WTC11 (cell line): ENCODE measurements at places on chromosomes 3 and 15.
A peak's percentile ranks its signal among the peaks of the same experiment; 100 is the strongest.

DNA sequence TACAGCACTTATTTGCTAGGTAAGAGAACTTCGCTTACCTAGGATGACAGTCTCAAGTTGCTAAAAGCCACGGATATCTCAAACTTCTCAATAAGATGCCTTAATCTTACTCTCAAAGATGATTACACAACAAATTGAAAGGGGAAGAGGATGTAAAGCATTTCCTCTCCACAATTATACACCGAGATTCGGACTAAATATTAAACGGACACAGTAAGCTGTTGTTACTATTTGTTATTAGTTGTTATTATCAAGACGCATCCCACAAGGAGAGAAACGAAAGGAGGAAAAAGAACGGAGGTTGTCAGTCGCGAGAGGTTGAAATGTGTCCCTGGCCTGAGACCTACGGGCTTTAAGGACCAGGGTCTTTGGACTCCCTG lies 660 bp downstream of the ZNF106 start:
- no peak for DNase-seq

GRCh38 chr3:130679218-130679617 lies 67.4 kb downstream of the PIK3R4 start:
- DNase-seq, result no peak

DNA sequence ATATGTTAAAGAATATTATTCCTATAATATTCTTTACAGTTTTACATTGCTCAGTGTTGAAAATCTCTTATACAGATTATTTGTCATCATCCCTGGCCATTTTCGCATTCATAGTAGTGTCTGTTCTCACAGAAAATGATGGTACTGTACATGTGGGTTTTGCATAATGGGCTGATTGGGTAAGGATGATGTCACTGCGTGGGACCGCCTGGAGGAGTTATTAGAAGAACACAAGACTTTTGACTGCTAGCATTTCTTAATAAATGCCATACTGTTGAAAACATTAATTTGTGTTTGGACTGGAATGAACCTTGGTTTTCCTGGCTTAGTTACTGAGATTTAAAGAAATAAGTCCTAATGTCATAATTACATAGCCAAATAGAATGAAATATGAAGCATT lies 20.3 kb downstream of the LRCH3 start:
- no peak for DNase-seq

DNA sequence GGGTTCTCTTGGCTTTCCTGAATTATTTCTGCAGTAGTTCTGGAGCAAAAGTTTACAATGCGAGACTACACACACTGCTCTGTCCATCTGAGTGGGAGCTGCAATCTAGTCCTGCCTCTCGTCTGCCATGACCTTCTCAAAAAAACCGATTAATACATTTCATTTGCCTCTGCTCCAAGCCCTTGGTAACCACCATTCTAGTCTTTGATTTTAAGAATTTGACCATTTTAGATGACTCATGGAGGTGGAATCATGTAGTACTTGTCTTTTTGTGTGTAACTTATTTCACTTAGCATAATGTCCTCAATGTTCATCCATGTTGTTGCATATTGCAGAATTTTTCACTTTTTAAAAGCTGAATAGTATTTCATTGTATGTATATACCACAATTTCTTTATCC lies 356.9 kb downstream of the SV2B start:
- no peak for DNase-seq

DNA sequence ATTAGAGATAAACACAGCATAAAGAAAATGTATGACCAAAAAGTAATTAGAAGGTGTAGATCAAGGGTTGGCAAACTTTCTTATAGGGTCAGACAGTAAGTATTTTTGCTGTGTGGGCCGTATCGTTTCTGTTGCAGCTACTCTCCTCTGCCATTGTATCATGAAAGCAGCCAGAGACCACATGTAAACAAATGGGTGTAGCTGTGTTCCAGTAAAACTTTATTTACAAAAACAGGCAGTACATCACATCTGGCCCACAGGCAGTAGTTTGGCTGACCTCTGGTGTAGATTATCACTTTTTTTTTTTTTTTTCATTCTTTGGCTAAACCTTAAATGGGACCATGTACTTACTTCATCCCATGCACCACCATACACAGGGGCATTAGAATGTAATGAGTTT lies 190.8 kb downstream of the MBNL1 start:
- no peak for DNase-seq

DNA sequence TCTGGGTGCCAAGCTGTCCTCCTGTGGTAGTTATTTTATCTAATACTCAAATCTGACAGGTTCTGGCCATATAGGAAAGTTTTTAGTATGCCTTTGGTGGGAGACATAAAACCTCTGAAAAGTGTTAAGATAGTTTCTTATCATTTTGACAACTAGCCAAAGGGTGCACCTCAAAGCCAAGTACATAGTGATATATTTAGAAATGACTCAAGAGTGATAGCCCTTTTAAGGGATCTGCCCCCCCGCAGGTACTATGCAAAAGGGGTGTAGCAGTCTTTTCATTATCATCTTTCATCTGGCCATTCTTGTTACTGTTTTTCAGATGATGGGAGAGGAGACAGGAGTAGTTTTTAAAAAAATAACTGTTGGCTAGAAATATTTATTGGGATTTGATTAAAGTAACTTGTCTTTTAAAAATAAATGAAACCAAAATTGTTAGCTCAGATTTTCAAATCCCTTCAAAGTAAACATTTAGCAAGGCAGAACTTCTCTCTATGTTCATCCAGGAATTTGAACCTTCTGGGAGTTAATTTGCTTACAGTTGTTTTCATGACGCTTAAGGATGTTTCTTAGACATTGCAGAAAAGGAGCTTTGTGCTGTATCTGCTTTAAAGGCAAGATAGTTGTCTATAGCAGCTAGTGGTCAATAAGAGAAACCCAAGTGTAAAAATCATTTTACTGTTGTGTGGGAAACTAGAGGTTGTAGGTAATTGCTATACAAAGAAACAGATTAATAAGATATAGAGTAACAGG lies 5.1 kb downstream of the PHLDB2 start:
- DNase-seq, result no peak

DNA sequence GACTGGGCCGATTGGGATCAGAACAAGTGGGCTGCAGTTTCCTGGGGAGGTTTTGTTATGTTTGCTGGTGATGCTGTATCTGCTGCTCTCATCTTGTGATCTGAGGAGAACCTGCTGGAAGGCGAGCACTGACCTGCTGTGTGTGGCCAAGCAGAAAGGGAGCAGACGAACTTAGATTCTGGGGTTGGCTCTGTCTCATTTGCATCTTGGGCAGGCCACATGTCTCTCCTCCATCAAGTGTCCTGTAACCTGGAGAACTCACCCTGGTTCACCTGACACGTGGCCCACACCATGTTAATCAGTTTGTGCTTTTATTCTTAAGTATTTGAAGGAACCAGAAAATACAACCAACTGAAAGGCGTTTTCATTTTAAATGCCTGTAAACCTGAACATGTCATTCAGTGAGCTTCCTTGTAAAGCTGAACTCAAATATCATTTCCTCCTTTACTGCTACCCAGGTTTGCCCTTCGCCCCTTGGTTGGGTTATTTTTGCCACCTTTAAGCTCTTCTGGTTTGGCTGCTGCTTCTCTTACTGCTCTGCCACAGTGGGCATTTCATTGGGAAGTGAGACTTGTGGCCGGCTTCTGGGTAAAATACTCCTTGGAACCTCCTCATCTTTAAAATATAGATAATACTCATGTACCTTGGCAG lies 33.5 kb upstream of the TRAK1 start:
- no peak for DNase-seq

GRCh38 chr3:141914311-141914710 lies 37.9 kb downstream of the ATP1B3 start:
- no peak for DNase-seq

GRCh38 chr15:77654975-77655374 lies 22.3 kb upstream of the LINGO1 start:
- peak; percentile 76 for DNase-seq

DNA sequence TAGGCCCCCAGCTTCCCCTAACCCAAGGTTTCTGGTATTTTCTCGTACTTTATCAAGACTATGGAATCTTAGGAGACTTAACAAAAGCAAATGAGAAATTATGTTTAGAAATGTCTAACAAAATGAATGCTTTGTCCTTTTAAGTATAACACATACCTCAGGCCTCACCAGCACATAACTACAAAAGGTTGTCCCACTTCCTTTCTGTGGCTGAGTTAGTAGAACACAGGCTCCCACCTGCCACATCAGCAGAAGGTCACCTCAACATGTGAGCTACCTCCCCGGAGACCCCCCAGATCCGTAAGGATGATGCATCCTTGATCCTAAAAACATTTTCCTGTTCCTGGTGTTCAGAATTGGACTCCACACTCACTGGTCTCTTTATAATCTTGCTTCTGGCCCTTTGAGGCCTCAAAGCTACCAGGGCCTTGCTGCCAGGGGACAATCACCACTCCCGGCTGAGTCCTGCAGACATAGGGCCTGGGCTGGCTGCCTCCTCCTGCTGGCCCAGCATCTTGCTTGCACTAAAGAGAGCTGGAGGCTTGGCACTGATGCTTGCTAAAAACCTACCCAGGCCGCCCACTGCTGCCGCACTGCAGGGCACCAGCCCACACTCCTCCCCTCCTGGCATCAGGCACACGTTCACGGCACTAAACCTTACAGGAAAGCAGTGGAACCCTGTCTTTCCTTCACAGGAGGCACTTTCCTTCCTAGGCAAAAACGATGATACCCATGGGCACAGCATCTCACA lies 2.9 kb downstream of the CCRL2 start:
- DNase-seq, result no peak

DNA sequence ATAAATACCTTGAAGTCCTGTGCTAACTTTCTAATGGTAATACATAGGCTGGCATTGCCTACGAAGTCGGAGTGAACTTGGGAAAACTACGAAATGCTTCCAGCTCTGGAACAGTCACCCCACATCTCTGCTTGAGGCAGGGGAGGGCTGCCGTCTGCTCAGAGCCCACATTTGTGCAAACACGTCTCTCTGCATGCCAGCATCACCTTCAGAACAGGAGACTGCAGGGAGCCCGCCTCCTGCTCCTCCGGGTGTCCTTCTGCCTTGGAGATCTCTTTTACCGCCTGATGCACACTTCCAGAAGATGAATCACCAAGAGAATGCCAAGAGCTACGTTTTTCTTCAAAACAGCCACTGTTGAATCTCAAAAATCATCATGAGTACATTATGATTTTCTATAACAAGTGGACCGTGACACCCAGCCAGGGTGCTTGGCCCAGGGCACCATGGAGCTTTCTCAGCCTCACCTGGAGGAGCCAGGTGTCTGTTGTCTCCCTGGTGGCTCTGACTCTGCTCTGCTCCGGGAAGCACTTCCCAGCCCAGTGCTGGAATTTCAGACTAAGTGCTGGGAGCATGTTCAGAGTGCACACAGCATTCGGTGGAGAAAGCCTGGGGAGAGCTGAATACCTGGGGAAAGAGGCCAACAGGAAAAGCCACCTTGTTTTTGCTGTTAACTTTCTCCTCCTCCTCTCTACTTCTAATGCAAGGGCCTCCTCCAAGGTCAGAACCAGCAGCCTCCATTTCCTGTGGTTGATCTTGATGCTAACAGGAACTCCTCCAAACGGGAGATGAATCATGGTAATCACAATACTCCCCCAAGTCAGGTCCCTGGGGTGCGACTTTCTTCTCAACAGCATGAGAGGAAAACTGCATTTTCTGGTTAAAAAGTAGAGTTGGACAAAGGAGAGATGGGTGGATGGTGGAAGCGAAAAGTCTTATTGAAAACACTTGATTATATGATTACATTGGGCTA lies 467.7 kb downstream of the GABRG3 start:
- DNase-seq, result no peak

- no peak for DNase-seq
Observed at GRCh38 chr3:16849795-16850194, 35.0 kb upstream of the PLCL2 start.

DNA sequence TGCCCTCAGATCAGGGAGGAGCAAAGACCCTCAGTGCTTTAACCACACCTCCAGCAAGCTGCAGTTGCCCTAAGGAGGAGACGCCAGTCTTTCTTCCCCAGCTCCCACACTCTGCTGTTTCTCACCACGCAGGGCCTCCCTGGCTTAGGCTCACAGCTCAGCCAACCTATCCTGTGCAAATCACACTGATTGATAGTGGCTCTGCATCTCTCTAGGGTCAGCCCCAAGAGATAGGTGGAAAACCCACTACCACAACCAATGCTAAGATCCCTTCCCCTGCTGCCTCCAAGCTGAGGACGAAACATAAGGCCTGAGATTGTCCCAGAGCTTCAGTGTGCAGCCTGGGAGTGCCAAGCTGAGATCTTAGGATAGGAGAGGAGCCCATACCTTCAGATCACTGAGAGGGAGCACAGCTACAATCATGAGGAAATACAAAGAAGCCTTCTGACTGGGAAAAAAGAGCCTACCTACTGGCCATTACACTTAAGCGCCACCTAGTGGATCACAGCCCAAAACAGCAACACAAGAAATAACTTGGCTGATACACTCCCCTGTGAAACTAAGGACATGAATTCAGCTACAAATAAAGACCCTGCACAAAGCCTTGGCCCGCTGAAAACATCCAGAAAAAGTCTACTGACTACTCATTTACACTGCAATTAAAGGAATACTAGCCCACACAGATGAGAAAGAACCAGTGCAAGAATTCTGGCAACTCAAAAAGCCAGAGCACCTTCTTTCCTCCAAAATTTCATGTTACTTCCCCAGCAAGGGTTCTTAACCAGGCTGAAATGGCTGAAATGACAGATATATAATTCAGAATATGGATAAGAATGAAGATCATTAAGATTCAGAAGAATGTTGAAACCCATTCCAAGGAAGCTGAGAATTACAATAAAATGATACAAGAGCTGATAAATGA lies 271.5 kb upstream of the DCBLD2 start:
- peak; percentile 71 for DNase-seq

- no peak for DNase-seq
Observed at GRCh38 chr3:194857469-194858113, 171.9 kb downstream of the FAM43A start.

GRCh38 chr3:56885879-56886278 lies 84.1 kb upstream of the ARHGEF3 start:
- no peak for DNase-seq

- peak; percentile 11 for DNase-seq
Observed at GRCh38 chr3:19543212-19543841, 390.7 kb downstream of the EFHB start.

- DNase-seq, result no peak
Observed at GRCh38 chr15:87689716-87690115, 566.8 kb downstream of the NTRK3 start.

DNA sequence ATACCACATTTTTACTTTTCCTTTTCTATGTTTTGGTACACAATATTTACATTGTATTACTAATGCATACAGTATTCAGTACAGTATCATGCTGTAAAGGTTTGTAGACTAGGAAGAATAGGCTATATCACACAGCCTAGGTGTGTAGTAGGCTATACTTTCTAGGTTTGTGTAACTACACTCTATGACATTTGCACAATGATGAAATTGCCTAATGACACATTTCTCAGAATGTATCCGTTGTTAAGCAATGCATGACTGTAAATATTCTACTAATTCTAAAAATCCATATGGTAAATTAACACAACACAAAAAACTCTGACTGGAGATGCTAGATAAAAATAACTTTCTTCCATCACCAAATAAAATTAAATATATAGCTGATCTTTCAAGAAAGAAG lies 16.2 kb downstream of the NEDD4 start:
- no peak for DNase-seq

DNA sequence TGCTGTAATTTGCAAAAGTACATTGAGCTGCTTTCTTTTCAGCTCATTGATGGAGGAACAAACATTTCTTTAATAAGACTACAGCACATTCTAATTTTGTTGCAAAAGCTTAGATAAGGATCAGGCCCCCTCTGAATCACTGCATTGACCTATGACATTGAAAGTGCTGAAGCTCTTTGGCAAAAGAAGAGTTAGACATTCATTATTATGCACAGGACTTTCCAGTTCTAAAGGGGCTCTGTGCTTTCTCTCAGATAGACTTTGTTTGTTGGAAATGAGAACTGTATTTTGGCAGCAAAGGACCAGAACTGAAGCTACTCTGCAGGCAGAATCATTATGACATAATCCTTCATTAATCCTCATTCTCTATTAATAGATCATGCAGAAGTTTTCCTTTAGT lies 252.9 kb upstream of the SOX2 start:
- no peak for DNase-seq
